Activated gamma-delta T cell treated with Interleukin-2 at 50 U/mL for 16 hours (primary cell): ENCODE measurements at places on chromosomes 11 and 22.
A peak's percentile ranks its signal among the peaks of the same experiment; 100 is the strongest.

DNA sequence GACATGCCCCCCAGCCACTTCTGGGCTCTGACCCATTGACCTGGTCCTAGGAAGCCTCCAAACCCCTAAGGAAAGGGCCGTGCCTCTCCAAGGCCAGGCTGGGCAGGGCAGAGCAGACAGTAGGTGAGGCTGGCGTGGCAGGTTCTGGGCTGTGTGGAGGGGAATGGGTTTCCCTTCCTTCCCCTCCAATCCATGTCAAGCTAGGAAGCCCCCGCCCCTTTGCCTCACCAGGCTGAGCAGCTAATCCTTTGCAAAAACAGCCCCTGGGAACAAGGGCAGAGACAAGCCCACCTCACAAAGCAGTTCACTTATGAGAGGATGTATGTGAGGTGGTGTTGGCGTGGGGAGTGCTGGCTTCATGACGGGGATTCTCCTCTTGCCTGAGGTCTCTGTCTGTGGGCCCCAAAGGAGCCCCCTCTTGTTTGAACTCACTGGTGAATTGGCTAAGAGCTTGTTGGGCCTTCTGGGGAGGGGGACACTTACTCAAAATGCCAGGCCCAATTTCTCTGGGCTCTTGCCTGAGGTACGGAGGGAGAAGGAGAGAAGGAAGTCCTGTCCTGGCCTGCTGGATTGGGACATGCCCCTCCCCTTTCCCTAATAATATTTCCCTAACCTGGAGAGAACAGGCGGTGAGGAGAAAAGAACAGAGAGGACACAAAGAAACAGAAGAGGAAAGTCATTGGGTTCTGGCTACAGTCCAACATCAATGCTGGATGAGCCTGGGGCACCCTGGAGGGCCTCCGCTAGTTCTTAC is 1.6 kb upstream of the TRIM29 start:
- DNase-seq: no peak

- DNase-seq: no peak
Observed at GRCh38 chr11:62033191-62034035, 66.0 kb upstream of the FTH1 start.

DNA sequence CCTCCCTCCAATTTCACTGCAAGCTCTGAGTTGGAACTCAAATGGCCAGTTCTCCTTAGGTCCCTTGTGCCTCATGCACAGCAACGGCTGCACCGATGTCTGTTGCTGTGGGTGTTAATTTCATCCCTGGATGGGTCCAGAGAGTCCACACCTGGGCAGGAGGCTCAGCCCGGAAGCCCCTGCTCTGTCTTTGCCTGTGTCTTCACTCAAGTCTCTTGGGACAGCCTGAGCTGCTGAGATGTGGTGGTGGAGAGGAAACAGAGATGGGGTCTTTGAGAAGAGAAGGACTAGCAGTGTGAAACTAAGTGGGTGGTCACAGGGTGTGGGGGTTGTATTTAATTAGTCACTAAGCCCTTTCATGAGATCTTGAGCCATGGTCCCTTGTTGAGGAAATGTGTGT is 109.3 kb downstream of the NECTIN1 start:
- no peak for DNase-seq

DNA sequence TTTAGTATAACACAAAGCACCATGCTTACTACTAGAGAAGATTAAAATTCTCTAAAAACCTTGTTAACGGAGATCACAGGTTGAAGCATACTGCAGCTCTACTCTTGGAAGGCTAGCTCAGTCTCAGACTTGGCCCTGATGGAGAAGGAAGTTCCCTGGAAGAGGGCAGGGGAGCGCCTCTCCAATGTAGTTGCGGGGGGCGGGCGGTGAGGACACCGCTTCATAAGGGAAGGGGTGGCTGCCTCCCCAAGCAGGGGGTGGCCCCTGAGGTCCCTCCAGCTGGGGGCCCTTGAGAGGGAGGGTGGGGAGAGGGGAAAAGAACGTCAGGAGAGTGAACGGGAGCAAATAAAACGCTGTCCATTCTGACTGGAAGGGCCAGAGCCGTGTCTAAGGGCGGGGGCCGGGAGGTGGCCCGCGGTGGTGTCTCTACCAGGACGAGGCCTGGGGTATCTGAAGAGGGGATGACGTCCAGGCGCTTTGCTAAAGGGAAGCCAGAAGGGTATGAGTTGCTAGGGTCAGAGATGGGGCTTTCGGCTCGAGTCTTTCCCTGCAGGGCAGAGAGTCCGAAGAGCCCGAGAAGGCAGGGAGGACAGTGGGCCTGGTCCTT is 553 bp upstream of the USP47 start:
- DNase-seq: no peak

- no peak for DNase-seq
Observed at GRCh38 chr11:106309070-106309684, 231.7 kb downstream of the AASDHPPT start.

DNA sequence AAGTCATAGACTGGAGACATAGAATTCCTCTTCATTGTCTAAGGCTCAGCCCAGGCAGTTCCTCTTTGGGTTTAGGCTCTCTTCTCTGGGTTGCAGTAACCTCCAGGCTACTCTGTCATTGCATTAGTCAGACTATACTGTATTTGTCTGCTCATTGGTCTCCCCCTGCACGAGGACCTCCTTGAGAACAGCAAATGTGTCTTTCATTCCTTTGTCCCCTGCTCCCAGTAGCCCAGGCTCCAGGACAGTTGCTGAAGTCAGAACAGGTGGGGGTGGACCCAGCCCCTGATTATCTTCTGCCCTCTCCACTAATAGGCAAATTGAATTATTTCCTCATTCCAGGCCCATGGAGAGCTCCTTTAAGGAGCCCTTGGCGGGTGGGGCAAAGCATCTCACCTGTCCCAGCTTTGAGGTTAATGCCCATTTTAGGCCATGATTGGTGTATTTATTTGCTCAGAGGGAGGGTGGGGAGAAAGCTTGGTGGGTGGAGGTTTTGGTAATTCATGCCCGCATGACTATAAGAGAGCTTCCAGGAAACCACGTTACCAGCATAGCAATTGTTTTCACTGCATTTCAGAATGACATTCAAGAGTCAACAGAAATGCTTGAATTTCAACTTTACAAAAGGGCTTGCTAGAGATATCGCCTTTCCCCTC is 40.9 kb downstream of the NAV2 start:
- DNase-seq: no peak

GRCh38 chr11:47415949-47416472 is 7.6 kb downstream of the SLC39A13 start:
- no peak for DNase-seq

DNA sequence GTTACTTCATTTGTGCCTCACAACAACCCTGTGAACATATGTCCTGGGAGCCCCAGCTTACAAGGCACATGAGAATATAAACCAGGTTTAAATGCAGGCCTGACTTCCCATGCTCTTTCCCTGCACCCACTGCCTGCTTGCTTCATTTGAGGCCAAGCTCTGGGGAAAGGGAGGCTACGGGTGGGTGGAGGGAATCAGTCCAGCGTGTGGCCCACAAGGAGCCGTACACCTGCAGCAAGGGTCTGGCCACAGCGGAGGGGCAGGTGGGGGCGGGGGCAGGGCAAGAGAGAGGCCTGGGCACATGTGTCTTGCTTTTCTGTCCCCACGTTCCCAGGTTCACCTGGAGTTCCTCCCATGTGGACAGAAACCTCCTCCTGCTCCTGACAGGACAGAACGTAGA is 26.2 kb downstream of the FAM83F start:
- DNase-seq: no peak

GRCh38 chr11:85627332-85627997 is at the start of gene DLG2:
TSS of gene DLG2 (minus strand) at chr11:85627344.
- DNase-seq: peak; percentile 5

- no peak for DNase-seq
Observed at GRCh38 chr11:123590296-123590912, 64.0 kb downstream of the SCN3B start.

DNA sequence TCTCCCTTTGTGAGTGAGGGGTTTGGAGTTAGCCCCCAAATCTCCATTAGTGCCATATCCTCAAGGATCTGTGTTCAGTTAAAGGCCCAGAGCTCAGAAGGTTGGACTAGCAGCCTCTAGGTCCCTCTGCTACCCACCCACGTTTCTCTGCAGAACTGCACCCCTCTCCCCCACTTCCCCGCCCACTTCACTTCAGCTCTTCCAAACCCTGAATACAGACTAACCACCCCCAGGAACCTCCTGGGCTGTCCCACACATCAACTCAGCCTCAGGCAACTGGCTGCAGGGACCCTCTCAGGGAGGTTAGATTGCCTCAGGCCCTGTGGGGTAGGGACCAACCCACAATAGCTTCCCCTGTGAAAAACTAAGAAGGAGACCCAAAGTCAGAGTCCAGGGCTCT is 840 bp downstream of the VPREB3 start:
- no peak for DNase-seq

DNA sequence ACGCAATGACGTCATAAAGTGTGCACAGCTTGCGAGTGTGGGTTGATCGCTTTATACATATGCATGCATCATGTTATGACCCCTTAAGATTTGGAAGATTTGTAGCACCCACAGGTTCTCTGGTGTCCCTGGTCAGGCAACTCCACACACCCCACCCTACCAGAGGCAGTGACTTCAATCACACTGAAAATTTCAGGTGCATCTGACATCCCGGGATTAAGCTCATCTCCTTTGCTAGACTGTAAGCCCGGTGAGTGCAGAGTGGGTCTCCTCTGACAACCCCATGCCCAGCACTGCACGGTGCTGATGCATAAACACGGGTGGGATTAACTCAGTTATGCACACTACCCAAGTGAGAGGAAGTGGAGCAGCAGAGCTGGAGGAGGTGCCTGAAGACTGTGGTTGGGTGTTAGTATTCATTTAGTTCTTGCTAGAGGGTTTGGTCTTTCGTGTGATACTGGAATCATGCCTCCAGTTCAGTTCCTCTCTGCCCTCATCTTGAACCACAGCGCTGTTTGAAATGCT is 6.5 kb downstream of the ARSA start:
- peak; percentile 49 for DNase-seq

- no peak for DNase-seq
Observed at GRCh38 chr11:3152471-3153110, 12.5 kb downstream of the OSBPL5 start.

GRCh38 chr11:15818132-15818842 is 538.1 kb downstream of the SOX6 start:
- no peak for DNase-seq

GRCh38 chr22:43616645-43617044 is 195.5 kb downstream of the EFCAB6 start:
- no peak for DNase-seq

DNA sequence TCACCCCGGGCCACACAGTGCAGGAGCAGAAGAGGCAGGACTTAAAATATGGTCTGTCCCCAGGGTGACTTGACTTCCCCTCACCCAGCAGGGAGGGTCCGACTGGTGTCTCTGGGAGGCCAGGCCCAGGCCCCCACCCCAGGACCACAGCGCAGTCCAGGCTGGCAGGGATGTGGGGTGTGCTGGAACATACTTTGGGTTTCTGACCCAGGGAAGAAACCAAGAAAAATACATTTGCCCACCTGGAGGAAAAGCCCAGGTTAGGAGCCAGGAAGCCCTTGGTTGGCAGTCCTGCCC is 5.2 kb downstream of the C1QTNF6 start:
- no peak for DNase-seq

- no peak for DNase-seq
Observed at GRCh38 chr11:114281388-114281956, 14.7 kb upstream of the NNMT start.

- no peak for DNase-seq
Observed at GRCh38 chr11:44963136-44963535, 12.5 kb upstream of the TP53I11 start.

- DNase-seq: no peak
Observed at GRCh38 chr11:1946812-1947484, at the start of gene MRPL23. TSS of gene MRPL23 (plus strand) at chr11:1947332. CDS start at chr11:1947363, 31 bp downstream.

DNA sequence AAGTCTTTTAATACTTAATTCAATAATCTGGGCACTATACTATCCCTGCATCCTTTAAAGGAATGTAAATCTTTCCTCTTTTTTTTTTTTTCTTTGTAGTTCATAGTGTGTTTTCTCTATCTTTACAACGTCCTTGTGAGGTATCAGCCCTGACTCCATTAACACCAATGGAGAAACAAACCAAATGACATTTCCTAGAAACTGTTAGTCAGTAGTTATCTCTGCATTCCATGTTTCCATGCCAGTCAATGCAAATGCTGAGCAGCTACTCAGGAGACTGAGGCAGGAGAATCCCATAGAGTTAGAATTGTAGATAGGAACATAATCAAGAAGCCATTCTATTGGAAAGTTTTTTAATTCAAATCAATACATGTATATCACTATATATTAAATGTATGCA is 182.2 kb downstream of the ARHGAP42 start:
- DNase-seq: no peak

- no peak for DNase-seq
Observed at GRCh38 chr22:17958166-17958565, 66.2 kb downstream of the MICAL3 start.

DNA sequence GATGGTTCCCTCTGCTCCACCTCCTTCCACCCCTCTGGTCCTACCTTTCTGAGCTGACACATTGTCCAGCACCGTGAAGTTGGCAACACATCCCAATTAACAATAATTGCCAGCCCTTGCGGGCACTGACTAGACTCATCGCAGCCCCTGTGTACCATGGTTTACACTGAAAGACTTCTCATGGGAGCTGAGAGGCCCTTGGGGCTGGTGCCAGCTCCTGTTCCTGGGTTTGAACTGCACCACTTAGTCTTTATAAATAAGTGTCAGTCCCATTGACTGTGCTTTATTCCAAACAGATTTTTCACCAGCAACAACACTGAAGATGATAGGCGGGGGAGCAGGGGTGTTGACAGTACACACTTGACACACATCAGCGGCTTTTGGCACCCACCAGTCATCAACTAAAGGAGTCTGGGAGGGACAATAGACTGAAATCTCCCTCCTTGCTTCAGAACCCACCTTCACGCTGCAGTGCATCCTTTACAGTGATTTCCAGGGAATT is 447.3 kb downstream of the NTM start:
- no peak for DNase-seq

DNA sequence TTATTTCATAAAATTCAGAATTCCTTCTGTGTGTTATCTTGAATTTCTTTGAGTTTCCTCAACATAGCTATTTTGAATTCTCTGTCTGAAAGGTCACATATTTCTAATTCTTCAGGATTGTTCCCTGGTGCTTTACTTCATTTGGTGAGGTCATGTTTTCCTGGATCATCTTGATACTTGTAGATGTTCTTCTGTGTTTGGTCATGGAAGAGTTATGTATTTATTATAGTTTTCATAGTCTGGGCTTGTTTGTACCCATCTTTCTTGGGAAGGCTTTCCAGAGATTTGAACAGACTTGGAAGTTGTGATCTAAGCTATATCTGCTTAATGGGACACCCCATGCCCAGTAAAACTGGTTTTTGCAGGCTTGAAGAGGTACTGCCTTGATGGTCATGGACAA is 149.6 kb downstream of the METTL15 start:
- no peak for DNase-seq

GRCh38 chr11:109695696-109696095 is 273.7 kb downstream of the C11orf87 start:
- no peak for DNase-seq
